Upper lobe of left lung (tissue), 6 donors: ENCODE measurements at places on chromosomes 3 and 15. TPM values are rescaled to one million over a fixed set of nuclear protein-coding genes. Genes with fewer than 3 reads are reported as not detected.

Gene LRTM1
- total RNA-seq: not detected

Gene KPNA1
- 39.2 TPM for total RNA-seq

Gene SYNPR
- total RNA-seq: not detected

- DNase-seq: no peak
These were observed 20.8 kb downstream of the FBN1 start for GRCh38 chr15:48624700-48625099.

- no peak for DNase-seq
These were observed 42.0 kb upstream of the SPTSSB start for GRCh38 chr3:161413127-161413854.

DNA sequence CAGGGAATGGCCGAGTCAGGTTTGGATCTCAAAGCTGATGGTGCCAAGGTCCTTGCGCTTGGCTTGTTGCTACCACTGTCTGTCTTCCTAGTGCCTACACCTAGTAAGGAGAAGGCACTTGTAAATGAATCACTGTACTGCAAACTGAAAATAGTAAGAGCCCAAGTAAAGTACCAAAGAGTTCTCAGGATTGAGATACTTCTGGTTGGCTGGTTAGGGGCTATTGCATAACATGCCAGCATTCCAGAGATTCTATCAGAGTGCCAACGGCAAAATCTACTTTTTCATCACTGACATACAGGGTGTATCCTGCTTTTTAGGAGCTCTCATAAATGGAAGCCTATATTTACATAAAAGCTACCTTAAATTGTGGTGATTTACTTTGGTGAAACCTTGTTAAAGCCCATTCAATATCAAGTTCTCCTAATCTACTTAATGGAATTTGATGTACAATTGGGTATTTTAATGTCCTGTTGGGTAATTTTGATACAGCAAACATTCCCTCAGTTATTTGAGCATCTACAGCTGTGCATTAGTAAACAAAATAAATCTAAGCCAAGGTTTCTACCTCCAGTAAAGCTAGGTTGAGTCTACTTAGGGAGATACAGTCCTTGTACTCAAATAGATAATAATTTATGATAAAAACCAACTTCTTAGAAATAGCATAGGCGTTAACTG, 30.7 kb upstream of the CHD2 start:
- no peak for DNase-seq

- no peak for DNase-seq
These were observed 4.0 kb downstream of the VILL start for GRCh38 chr3:37994639-37994972.

DNA sequence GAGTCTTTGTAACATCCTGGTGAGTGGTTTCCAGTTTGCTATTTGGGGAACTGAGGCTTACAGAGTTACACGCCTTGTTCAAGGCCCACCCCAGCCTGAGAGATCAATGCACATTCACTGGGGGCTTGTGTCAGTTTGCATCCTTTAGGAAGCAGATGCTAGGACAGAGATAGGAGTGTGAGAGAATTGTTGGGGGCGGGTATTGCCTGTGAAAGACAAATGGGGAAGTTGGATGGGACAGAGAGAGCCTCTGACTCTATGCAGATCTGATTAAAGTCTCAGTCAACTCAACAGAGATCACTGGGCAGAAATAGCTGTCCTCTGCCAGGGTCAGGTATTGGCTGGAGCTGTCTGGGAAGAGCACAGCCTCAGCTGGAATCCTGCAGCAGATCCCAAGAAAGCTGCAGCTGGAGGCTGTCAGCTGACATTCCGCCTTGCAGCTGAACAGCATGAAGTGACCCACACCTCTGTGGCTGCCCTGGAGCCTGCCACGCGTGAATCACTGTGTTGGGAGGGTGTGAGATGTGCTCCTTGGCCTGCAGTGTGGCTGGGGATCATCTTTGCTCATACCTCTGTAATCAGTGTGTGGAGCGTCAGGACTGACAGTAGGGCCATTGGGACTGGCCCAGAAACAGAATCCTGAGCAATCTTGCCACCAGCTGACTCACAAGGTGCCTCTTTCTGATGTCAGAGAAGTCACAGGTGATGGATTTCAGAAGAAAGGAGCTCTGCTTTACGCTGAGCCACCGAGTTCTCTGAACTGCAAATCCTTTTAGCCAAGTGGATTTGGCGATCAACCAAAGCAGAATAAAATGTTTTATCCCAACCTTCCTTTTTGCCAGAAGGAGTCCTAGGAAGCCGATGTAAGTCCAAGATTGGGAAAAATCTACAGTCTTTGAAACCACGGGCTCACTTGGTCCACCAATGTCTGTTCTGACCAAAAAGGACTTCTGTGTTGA, 284.1 kb upstream of the LRRFIP2 start:
- no peak for DNase-seq

DNA sequence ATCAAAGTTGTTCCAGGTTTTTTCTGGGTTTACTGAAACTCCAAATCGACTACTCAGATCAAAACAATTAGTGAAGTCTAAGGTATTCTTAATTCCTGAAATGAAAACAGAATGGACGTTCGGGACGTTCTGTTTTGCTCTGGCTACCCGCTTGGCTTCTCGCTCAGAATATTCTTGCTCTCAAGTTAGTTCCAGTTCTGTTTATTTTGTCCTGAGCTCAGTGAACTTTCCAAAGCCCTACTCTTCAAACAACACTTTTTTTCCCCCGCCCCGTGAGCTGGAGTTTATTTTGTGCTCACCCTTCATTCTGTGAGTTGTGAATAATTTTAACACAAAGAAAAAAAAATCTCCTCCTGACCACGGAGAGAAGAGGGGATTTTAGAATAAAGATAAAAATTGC, 72.6 kb downstream of the SAMMSON start:
- DNase-seq: no peak
